ENCODE measurements at places on chromosomes 2 and 18. TPM values are rescaled to one million over a fixed set of nuclear protein-coding genes. Genes with fewer than 3 reads are reported as not detected.

The UGT1A4 gene
- not detected for total RNA-seq

The SRD5A2 gene
- not detected for total RNA-seq

The GALNT5 gene
- 1.7 TPM for total RNA-seq

The AMMECR1L gene
- 21.9 TPM for total RNA-seq

The IGFBP2 gene
- total RNA-seq, result 121 TPM

The CARF gene
- 6.7 TPM for total RNA-seq

The IL1RL2 gene
- total RNA-seq, result 2.0 TPM

The GAL3ST2 gene
- total RNA-seq, result 0.19 TPM

The MOCOS gene
- total RNA-seq, result 3.2 TPM

The RTP5 gene
- not detected for total RNA-seq

The C1GALT1C1L gene
- total RNA-seq, result 0.24 TPM

The MLPH gene
- total RNA-seq, result 14.8 TPM

The BBS5 gene
- total RNA-seq, result 11.2 TPM

The GCKR gene
- total RNA-seq, result 0.65 TPM

The C18orf63 gene
- not detected for total RNA-seq

The ACSL3 gene
- 95.8 TPM for total RNA-seq

The CDH7 gene
- 5.5 TPM for total RNA-seq

The GCFC2 gene
- total RNA-seq, result 22.1 TPM

The ATRAID gene
- 97.4 TPM for total RNA-seq

The KLHL41 gene
- 0.38 TPM for total RNA-seq

The REG1B gene
- total RNA-seq, result not detected

The SULT1C2 gene
- total RNA-seq, result 5.9 TPM

The TRABD2A gene
- total RNA-seq, result 3.3 TPM

The ICOS gene
- total RNA-seq, result not detected

The EVX2 gene
- total RNA-seq, result 0.10 TPM

The NT5DC4 gene
- total RNA-seq, result not detected

The ECEL1 gene
- total RNA-seq, result 7.8 TPM

The ANO7 gene
- 3.3 TPM for total RNA-seq

The SERPINB13 gene
- 3.7 TPM for total RNA-seq

The SLC23A3 gene
- 5.5 TPM for total RNA-seq

The PSD4 gene
- total RNA-seq, result 38.8 TPM

The UBE2E3 gene
- total RNA-seq, result 105 TPM

The RESP18 gene
- not detected for total RNA-seq

The UGT1A5 gene
- not detected for total RNA-seq

The AFF3 gene
- 29.2 TPM for total RNA-seq

The SLC30A3 gene
- total RNA-seq, result 0.53 TPM

The RAB6C gene
- 0.50 TPM for total RNA-seq

The MC2R gene
- total RNA-seq, result not detected

The TMEM247 gene
- not detected for total RNA-seq

The UNC80 gene
- total RNA-seq, result 2.9 TPM

The PCGF1 gene
- total RNA-seq, result 32.8 TPM

The SCTR gene
- 1.9 TPM for total RNA-seq

The DSG1 gene
- 40.8 TPM for total RNA-seq

The SPAG16 gene
- total RNA-seq, result 70.6 TPM

The LCT gene
- total RNA-seq, result 2.8 TPM

The RBMS1 gene
- 94.0 TPM for total RNA-seq

The DIS3L2 gene
- total RNA-seq, result 37.8 TPM

The ARHGAP28 gene
- total RNA-seq, result 17.6 TPM

The DNMT3A gene
- 139 TPM for total RNA-seq

The SCLY gene
- total RNA-seq, result 21.4 TPM

The ALMS1 gene
- 14.6 TPM for total RNA-seq

The CHCHD5 gene
- 25.6 TPM for total RNA-seq

The SPOPL gene
- total RNA-seq, result 29.0 TPM

The RNF125 gene
- total RNA-seq, result 1.8 TPM

The SCYGR4 gene
- total RNA-seq, result not detected

The IL36A gene
- total RNA-seq, result not detected

Measured in type B pancreatic cell (in vitro differentiated cells).